ENCODE measurements at places on chromosomes 3 and 15.

GRCh38 chr15:95922431-95922830, 408.1 kb upstream of the NR2F2 start:
- no peak for DNase-seq

DNA sequence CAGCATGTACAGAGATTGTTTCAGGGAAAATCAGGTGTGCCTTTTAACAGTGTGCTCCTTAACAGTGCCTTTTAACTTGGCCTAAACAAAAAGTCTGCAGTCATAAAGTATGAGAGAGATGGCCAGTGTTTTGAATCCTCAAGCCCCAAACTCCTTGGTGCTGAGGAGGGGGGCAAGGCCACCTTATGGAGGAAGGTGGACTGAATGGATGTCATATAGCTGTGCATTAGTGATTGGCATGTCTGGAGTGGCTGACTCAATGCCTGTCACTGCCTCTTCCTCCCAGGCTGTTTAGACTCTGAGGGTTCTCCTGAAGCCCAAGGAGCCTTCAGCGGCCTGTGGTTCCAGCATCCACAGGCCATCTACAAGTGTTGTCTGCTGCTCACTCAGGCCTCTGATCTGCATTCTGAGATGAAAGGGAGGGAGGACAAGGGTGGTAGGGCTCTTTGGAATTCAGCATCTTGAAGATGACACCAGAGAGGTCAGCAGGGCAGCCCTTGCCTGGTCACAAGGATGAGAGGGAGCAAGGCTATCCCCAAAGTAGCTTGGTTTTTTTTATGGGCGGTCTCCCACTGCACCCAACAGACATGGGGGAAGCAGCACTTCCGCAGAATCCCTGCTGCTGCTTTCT, 1.5 kb downstream of the FOXL2NB start:
- no peak for DNase-seq

DNA sequence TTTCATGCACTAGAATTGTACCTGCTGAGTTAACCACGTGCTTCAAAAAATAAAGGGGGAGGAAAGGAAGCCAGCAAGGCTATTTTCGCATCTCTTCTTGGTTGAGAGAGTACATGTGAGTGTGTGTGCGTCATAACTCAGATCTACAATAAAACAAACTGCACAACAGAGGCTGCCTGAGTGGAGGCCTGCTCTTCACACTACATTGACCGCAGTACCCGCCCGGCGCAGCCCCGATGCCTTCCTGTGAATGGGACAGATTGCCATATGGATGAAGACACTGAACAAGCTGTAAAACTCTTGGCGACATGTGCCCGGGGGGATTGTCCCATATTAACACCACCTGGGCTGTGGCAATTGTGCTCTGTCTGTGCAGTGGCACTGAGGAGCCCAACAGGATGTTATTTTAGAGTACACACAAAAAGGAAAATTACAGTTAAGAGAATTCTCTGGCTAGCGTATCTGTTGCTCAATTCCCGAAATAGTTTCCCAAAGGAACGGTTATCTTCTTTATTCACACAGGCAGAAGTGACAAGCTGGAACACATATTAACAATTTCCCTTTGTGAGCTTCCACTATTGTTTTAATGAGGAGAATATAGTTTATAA, 551.5 kb downstream of the FOXP1 start:
- DNase-seq, result peak; percentile 13

DNA sequence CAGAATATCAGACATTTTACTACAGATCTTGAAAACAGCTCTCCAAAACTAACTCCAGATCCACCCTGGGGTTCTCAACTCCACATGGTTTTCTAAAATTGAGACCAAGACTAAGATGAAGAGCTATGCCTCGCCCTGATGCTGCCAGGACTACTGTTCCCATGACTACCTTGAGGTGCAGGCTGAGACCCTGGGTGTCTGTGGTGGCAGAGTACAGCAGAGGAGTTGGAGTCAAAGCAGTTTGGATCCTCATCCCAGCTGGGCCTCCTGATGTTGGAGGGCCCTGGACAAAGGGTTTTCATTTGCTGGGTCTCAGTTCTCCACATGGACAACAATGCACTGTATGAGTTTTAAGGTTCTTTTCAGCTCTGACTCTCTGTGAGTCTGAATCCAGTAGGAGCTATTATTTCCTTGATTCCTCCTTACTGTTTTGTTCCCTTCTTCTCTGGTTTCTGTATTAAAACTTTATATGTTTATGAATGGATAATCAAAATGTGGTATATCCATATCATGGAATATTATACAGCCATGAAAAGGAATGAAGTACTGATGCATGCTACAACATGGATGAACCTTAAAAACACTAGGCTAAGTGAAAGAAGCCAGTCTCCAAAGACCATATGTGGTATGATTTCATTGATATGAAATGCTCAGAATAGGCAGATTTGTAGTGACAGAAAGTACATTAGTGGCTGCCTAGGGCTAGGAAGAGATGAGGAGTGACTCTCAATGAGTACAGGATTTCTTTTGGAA, 93.0 kb downstream of the CPN2 start:
- DNase-seq, result no peak

DNA sequence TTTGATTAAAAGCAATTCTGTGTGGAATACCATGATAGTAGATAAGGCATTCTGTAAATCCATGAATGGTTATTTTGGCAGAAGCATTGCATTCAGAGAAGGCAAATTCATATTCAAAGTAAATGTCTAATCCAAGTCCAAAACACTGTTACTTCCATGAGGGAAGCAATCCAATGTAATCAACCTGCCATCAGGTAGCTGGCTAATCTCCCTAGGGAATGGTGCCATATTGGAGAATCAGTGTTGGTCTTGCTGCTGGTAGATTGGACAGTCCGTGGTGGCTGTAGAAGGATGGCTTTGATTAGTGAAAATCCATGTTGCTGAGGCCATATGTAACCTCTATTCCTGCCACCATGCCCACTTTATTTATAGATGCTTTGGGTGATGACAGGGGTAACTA, 72.1 kb upstream of the TNIK start:
- DNase-seq, result no peak

DNA sequence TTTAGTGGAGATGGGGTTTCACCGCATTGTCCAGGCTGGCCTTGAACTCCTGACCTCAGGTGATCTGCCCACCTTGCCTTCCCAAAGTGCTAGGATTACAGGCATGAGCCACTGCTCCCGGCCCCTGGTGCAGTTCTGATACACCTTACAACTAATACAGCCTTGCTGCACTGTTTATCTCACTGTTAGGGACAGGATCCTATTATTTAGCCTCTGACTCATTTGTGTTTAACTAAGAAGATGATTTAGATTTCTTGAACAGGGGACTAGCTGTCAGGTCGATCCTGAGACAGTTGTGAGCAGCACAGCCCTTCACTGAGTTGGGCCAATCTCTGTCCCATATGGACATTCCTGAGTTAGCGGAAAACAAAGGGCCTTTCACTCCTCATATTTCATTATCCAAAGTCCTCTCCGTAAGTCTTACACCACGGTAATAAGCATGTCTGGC, 19.2 kb downstream of the GYG1 start:
- DNase-seq, result no peak

GRCh38 chr3:70507486-70507885, 195.0 kb upstream of the MDFIC2 start:
- no peak for DNase-seq

DNA sequence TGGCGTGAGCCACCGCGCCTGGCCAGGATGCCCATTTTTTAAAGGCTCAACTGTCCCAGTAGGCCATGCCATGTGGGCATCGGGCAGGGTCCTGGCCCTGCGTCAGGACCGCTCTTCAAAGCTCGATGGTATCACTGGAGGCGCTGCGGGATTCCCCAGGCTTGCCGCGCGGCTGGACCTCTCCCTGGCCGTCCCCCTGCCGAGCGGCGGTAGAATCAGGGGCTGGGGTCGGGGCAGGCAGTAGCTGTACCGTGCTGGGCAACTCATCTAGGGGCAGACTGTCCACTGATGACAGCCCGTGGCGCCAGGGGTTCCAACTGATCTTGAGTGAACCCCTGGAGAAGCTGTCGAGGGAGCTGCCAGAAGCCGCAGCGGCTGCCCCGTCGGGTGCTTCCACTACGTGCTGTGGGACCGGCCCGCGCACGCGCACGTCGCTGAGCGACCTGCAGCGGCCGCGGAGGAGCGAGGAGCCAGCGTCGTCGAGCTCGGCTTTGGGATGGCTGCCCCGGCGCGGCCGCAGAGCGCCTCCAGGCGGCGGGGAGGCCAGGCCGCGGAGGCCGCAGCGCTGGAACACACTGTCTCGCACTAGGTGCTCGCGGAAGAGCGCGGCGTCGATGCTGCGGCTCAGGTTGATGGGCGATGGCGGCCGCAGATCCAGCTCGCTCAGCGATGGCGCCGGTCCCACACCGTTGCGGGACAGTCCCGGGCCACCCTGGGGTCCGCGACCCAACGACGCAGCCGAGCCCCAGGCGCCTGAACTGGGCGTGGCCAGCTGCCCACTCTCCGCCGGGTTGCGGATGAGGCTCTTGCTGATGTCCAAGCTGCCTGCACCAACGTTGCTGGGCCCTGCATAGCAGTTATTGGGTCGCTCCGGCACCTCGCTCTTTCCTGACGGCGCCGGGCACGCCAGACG, 5.8 kb downstream of the PRRT3 start:
- DNase-seq, result peak; percentile 91

GRCh38 chr15:55535436-55535835, 27.4 kb upstream of the DNAAF4 start:
- no peak for DNase-seq

DNA sequence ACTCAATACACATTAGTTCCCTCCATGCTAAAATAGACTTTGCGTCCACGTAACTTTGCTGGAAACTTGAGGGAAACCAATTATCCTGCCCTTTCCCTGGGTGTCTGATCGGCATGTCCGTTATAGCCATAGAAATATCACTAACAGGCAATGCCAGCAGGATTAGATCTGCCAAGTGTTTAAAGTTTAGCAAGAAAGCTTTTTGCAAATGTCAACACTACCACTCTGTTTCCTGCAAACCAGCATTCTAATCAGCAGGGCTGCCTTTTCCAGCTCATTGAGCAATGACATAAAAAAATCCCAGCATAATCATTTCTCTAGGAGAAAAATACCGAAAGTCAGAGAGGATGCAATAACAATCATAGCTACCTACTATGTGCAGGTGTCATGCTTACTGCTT, 60.9 kb downstream of the NOX5 start:
- no peak for DNase-seq
